ENCODE measurements at places on chromosomes 2 and 18.

DNA sequence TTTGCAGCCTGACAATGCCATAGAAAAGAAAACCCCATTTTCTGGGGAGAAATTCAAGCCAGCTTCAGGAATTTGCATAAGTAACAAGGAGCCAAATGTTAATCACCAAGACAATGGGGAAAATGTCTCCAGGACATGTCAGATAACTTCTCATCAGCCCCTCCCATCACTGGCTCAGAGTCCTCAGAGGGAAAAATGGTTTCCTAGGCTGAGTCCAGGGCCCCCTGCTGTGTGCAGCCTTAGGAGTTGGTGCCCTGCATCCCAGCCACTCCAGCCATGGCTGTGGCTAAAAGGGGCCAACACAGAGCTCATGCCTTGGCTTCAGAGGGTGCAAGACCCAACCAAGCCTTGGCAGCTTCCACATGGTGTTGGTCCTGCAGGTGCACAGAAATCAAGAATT is 63.7 kb upstream of the FANCL start:
- H3K4me1 ChIP-seq = no peaks in the 10 kb centered on the region
- no peak for DNase-seq
- H3K27me3 ChIP-seq = no peaks in the 10 kb centered on the region
- no peak overlapping the region for H3K4me3 ChIP-seq
- H3K36me3 ChIP-seq = no peaks in the 10 kb centered on the region

DNA sequence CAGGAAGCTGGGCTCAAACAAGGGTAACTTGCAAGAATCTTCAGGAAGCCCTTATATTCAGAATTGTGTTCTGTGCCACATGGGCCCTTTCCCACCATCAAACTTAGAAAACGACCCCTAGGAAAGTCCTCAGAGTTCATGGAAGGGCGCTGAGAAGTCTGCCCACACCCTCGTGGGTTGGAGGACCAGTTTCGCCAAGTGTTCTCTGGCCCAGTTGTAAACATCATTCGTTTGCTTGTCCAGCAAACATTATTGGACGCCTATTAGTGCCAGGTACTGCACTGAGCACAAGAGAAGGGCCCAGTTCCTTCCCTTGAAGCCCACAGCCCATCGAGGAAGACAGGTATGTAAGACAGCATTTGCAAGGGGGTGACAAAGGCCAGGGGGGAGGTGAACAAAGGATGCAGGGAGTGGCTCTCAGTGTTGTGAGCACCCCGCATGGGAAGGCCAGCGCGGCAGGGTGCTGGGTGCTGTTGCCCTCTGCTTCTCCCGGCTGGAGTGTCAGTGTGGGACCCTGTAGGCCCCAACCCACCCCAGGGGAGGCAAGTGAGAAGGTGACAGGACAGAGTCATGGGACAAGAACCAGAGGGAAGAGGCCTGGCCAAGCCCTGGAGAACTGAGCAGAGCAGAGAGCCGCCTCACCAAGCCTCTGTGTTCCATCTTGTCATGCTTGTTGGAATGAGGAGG is 60.2 kb upstream of the ALPP start:
- H3K27ac ChIP-seq = peak overlapping the region; percentile 82
- H3K4me3 ChIP-seq = no peak overlapping the region
- peaks cover 50% of the 10 kb centered on the region for H3K4me1 ChIP-seq
- no peaks in the 10 kb centered on the region for H3K36me3 ChIP-seq

DNA sequence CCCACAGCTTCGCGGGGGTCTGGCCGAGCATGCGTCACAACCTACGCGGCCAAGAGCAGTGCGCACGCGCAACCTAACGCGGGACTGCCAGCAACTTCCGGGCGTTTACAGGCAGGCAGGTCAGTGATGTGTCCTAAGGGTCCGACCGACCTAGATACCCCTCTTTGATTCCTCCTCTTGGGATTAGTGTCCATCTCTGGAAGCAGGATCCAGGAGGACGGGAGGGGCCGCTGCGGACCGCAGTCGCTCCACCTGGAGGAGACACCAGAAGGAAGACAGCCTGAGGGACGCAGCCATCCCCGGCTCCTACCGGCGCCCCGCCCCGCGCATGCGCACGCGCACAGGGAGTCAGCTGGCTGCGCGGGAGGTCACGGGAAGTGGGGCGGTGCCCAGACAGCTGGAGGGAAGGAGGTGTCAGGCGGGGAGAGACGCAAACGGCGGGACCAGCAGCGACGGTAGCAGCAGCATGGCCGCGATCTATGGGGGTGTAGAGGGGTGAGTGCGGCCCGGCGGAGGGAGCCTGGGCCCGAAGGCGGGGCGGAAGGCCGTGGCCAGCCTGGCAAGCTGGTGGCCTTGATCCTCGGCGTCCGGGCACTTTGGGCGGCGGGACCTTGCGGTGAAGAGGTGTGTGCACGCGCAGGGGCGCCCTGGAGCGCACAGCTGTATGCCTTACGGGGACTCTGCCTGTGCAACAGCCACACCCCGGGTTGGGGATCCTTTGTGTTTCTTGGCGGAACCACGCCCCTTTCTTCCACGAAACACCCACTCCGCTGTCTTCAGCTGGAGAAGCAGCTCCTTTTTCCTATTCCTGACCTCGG is at the start of gene NAGK:
NAGK (plus strand) TSS at position 431 of the 818 bp plus-strand sequence; CDS start at position 467, 36 bp downstream.
- DNase-seq = peak; percentile 93
- H3K27me3 ChIP-seq = no peaks in the 10 kb centered on the region
- peak within 1 kb of the TSS; percentile 77 for H3K4me3 ChIP-seq
- H3K4me1 ChIP-seq = no peaks in the 10 kb centered on the region

DNA sequence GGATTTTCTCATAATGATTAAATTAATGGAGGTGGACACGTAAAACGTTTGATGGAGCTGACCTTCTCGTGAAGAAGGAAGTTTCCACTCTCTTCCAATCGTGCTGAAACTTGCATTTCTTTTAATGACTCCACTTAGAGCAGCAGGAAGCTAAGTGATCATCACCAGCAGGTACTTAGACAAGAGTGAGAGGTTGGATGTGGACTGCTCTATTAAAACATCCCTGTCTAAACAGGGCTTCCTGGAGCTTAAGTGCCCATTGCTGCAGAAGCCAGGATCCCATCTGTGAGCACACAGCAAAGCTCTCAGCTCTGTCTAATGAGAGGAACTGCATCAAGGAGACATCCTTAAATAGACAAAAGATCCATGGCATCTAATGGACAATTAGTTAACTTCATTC is 1539.5 kb upstream of the CELF4 start:
- DNase-seq = no peak
- H3K4me3 ChIP-seq = no peak overlapping the region
- H3K4me1 ChIP-seq = no peaks in the 10 kb centered on the region
- H3K27ac ChIP-seq = no peak overlapping the region
- H3K27me3 ChIP-seq = no peaks in the 10 kb centered on the region

DNA sequence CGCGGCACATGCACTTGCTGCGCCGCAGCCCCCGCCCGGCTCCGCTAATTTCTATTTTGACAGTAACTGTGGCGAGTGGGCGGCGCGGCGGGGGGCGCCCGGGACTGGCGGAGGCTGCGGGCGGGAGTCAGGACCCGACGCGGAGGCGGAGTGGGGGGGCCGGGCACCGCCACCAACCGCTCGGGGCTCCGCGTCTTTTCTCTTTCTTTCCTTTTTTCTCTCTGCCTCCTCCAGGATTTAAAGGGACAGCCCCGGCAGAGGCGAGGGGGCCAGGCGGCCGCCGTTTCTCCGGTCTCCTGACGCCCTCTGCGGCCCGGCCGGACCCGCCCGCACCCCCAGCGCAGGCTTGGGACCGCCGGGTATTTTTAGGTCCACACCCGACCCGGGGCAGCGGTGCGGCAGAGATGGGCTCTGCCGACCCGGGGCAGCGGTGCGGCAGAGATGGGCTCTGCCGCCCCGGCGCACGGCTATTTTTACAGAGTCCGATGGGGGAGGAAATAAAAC is 460 bp upstream of the ZBTB7C start:
- H3K27ac ChIP-seq = peak overlapping the region; percentile 39
- no peak for DNase-seq
- no peaks in the 10 kb centered on the region for H3K4me1 ChIP-seq
- H3K27me3 ChIP-seq = no peaks in the 10 kb centered on the region

GRCh38 chr2:155250800-155251199 is 552.3 kb downstream of the KCNJ3 start:
- H3K27ac ChIP-seq = no peak overlapping the region
- H3K4me1 ChIP-seq = no peaks in the 10 kb centered on the region
- no peaks in the 10 kb centered on the region for H3K36me3 ChIP-seq
- DNase-seq = no peak
- no peak overlapping the region for H3K4me3 ChIP-seq
- no peaks in the 10 kb centered on the region for H3K27me3 ChIP-seq

GRCh38 chr2:20490300-20491181 is 43.7 kb downstream of the RHOB start:
- peak; percentile 81 for DNase-seq
- H3K27me3 ChIP-seq = no peaks in the 10 kb centered on the region
- H3K36me3 ChIP-seq = no peaks in the 10 kb centered on the region

- DNase-seq = no peak
- no peak overlapping the region for H3K4me3 ChIP-seq
- peaks cover 15% of the 10 kb centered on the region for H3K4me1 ChIP-seq
Observed at GRCh38 chr2:234970477-234970882, 18.7 kb downstream of the SH3BP4 start.

DNA sequence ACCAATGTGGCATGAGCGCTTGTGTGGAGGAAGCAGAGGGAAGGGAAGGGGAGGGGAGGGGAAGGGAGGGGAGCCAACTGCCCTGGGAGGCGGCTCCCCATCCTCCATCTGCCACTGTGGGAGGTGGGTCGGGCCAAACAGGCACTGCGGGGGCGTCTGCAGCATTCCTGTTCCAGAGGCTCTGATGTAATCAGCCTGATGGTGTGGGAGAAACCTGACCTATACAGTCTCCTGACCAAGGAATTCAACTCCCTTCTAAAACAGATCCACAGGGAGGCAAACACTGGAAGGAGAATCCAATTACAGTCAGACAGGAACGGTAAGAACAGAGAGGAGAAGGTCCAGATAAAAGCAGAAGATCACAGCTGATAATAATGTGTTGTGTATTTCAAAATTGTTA is 88.8 kb downstream of the CD8B2 start:
- no peak overlapping the region for H3K4me3 ChIP-seq
- peak; percentile 49 for DNase-seq
- H3K4me1 ChIP-seq = peaks cover 2% of the 10 kb centered on the region
- peak overlapping the region; percentile 87 for H3K27ac ChIP-seq

- H3K27ac ChIP-seq = no peak overlapping the region
- H3K4me3 ChIP-seq = no peak overlapping the region
- no peaks in the 10 kb centered on the region for H3K4me1 ChIP-seq
- no peaks in the 10 kb centered on the region for H3K27me3 ChIP-seq
- H3K36me3 ChIP-seq = no peaks in the 10 kb centered on the region
- DNase-seq = no peak
Observed at GRCh38 chr2:212050871-212051270, 487.7 kb downstream of the ERBB4 start.

DNA sequence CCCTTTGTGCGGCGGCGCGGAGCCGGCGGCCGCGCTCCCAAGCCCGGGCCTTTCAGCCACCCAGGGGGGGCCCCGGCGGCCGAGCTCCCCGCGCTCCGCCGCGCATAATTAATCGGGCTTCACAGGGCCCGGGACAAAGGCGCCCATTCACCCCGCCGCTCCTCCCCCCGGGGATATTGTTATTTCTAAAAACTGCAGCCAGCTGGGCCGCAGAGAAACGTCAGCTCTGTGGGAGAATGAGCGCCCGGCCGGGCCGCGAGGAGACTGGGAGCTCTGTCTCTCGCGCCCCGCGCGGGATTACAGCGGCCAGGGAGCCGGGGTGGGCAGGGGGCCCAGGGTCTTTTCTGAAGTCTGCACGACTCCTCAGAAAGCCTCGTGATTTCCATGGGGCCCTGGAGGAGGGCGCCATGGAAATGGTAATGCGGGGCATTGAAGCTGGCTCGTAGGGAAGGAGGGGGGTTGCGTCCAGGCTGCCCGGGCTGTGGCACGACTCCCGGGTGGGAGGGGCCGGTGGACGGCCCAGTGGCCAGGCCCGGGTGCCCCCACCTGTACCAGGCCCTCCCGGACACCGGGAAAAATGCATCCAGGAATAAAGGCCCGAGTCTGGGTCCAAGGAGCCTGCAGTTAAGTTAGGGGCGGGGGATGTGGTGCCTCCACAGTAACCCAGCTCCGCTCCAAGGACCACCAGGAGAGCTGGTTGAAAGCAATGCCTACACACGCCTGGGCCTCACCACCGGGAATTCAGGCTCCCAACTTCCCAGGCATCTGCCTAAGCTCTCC is 125.3 kb downstream of the ZFP36L2 start:
- H3K4me1 ChIP-seq = no peaks in the 10 kb centered on the region
- peak overlapping the region; percentile 69 for H3K27ac ChIP-seq
- peak overlapping the region; percentile 24 for H3K4me3 ChIP-seq
- no peaks in the 10 kb centered on the region for H3K36me3 ChIP-seq

DNA sequence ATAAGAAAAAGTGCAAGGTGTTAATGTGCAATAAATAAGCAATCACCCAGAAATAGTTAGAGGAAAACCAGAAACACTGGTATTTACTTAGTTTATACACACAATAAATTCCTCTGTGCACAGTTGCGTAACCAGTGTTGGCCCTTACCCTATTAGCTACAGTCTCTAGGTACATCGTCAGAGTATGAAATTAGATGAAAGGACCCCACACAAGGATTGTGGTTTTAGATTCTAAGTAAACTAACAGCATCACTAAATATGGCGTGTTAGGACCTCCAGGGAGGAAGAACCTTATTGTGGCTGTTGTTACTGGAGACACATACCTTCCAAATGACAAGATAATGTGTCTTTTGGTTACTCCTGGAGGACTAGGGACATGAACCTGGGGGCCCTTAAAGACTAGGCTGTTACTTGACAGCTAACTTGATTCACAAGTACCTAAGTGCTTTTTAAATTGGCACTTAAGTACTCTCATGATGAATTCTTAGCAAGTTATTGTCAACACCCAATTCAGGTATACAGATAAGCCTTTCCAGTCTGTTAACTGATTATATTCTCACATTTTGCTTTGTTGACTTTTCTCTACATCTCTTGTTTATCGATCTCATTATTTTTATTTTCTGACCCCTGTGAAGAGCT is 115.3 kb downstream of the FEZ2 start:
- H3K36me3 ChIP-seq = no peaks in the 10 kb centered on the region
- no peak overlapping the region for H3K4me3 ChIP-seq
- H3K27me3 ChIP-seq = no peaks in the 10 kb centered on the region
- peaks cover 5% of the 10 kb centered on the region for H3K4me1 ChIP-seq

All from prostate gland (tissue), 2 donors.